ENCODE measurements at places on chromosomes 3 and 15.

DNA sequence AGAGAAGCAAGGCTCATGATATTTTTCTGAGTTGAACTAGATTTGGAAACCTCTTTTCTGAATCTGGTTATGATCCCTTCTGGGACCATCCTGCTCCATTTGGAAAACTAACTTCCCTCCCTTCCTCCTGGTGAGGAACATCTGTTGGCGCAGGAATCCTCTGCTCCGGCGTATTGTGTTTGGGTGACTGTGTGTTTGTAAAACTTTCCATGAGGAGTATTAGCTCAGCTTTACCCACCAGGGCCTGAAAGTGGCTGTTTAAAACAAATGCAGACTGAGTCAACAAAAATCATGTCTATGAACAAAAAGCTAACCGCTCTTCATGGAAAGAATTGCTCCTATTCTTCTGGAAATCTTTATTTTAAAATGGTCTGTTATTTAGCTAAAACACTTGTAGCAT is 17.7 kb downstream of the STARD9 start:
- DNase-seq = no peak

DNA sequence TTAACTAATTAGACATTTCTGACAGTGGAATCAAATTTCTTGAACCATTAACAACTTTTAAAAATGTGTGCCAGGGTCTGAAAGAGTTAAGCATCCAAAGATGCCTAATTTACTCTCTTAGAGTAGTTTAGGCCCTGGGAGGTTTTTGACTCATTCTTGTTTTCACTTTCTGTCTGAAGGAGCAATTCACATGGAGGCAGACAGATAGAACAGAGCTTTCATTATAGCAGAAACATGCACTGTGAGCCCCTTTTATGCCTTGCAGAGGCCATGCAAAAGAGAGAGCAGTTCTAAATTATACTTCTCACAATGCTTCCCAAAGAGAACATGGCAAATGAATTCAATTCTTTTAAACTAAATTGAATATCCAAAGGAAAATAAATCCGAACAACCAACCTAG is 554.8 kb downstream of the MFSD1 start:
- DNase-seq = no peak

DNA sequence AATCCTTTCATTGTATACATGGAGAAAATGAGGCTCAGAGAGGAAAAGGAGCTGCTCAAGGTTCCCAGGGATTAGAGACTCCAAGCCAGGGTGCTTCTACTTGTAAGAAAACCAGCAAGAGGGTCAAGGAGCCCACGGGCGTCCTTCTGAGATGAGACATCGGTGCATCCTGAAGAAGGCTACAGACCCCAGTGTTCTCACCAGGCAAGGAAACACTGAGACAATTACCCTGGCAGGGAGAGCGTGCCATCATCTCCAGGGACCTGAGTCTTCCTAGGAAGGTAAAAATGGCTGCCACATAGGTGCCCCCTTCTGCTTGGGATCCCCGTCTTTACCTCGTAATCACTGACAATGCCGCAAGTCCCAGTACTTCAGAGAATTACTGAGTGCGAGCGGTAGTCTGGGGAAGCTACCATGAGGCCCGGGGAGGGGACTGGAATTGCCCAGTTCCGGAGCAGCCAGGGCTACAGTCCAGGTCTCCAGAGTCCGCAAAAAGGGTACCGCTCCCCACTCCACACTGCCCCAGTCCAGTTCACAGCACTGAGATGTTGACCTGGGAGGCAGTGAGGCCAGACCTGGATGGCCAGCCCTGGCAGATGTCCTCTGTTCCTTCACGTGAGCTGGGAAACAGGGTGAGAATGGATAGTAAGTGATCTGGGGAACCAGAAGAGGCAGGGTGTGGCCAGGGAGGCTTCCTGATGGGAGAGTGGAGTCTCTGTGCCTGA is 164.7 kb upstream of the SMAD3 start:
- DNase-seq = no peak

DNA sequence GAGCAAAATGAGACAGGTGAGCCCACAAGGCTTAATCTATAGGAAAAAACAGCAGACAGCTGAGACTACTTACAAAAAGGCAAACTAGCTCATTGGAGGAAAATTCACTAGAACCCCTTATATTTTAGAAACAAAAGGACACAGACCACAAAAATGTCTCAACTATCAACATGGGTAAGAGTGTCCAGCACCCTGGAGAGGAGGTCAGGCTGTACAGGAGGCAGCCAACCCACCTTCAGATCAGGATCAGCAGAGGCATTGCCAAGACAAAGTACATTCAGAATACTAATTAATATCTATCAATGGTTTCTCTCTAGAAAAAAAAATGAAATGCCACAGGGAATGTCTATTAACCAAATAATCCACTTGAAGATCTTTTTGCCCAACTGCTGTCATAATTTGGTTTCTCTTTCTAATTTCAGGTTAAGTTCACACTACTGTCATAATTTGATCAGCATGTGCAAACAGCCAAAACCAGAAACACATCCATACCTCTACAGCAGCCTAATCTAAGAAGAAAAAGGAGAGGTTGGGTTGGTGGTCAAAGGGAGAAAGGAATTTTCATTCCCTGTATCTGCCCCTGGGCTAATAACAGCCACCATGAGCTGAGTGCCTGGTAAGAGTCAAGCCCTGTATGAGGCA is 26.0 kb upstream of the THBS1 start:
- no peak for DNase-seq

- DNase-seq = no peak
Measured at GRCh38 chr3:14689247-14689980, 14.5 kb downstream of the C3orf20 start.

DNA sequence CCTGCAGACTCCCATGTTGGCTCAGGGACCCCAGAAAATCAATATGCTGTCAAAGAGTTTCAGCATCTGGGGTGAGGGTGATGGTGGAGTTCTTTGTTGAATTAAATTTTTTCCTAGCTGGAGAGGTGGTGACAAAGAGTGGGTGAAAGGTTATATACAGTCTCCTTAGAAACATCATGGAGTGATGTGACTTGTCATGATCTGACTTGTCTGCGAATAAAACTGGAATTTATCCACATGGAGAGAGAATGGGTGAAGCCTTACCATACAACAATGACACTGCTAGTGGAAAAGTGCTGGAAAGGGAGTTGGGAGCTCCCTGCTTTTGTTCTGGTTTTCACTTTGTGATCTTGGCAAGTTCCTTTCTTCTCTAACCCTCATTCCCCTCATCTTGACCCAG is 75.0 kb downstream of the ARNT2 start:
- no peak for DNase-seq

GRCh38 chr3:8658306-8659212 is 14.0 kb upstream of the SSUH2 start:
- no peak for DNase-seq

GRCh38 chr3:105944276-105944675 is 75.5 kb upstream of the CBLB start:
- no peak for DNase-seq

- no peak for DNase-seq
Measured at GRCh38 chr15:92822216-92823144, 77.6 kb upstream of the CHD2 start.

GRCh38 chr15:42073418-42073817 is 20.9 kb downstream of the PLA2G4D start:
- no peak for DNase-seq

- DNase-seq = no peak
Measured at GRCh38 chr15:41813426-41813825, 14.5 kb upstream of the JMJD7 start.
